ENCODE measurements at places on chromosomes 4 and X.
A peak's percentile ranks its signal among the peaks of the same experiment; 100 is the strongest.

- no peak for DNase-seq
Measured at GRCh38 chrX:87583679-87584078, 66.1 kb downstream of the KLHL4 start.

- DNase-seq = no peak
Measured at GRCh38 chr4:66182636-66183035, 512.3 kb upstream of the EPHA5 start.

- DNase-seq = no peak
Measured at GRCh38 chr4:101954351-101954750, 163.8 kb downstream of the BANK1 start.

- DNase-seq = peak; percentile 29
Measured at GRCh38 chrX:153063315-153063714, 7.0 kb downstream of the PNMA3 start.

DNA sequence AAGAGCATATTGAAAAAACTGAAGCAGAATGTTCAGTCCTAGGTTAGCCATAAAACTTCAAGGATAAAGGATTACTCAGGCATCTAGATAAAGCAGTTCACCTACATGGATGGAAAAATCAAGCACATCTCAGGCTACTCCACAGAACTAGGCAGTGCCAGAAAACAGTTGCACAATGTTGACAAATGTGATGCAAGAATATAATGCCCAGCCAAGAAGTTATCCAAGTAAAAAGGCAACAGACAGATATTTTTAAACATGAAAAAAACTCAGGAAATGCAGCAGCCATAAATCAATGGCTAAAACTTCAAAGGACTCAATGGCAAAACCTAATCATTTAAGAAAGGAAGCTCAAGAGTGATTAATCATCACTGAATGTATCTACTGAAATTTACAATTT lies 456.0 kb upstream of the FAM241A start:
- peak; percentile 72 for DNase-seq

DNA sequence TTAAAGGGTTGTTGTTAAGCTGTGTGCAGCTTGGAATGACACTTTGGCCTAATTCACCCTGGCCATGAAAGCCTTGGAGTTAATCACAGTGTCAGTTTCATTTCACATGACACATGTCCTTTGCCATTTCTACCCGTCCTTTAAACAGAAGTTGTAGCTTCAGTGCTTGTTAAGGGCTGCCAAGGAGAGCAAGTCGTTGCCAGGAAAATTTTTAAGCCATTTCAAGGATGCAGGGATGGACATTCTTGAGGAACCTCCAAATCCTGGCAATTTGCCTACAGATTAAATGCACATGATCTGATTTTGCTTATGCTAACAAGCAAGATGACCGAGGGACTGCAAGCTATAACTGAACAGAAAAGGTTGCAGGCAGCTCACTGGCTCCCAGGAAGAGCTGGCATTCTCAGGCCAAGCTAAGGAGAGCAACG lies 40.5 kb downstream of the SETD7 start:
- DNase-seq = no peak

GRCh38 chr4:65416891-65417290 lies 253.4 kb downstream of the EPHA5 start:
- DNase-seq = no peak

GRCh38 chr4:78659264-78659663 lies 107.7 kb downstream of the ANXA3 start:
- DNase-seq = no peak

DNA sequence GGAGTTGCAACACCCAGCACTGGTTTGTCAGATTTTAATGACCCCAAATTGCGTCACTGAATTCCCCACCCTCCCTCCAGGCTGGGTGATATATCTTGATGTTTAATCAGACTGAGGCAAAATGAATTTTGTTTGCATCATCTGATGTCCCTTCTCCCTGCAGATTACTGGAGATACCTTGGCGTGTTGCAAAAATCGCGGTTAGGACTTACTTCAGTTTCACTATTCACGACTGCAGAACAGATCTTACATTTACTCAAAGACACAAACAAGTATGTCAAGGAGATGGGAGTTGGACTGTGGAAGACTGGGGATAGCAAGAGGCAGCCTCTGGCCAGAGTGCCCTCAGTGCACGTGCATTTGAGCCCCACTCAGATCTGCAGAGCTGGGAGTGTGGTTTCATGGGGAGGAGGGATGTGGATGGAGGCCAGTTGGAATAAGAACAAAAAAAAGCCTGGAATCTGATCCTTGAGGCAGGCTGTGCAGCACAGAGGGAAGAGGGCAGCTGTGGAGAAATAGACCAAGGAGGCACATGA lies 92.2 kb upstream of the MTM1 start:
- DNase-seq = peak; percentile 27

- DNase-seq = no peak
Measured at GRCh38 chr4:58553031-58553430, 1442.8 kb upstream of the IGFBP7 start.

DNA sequence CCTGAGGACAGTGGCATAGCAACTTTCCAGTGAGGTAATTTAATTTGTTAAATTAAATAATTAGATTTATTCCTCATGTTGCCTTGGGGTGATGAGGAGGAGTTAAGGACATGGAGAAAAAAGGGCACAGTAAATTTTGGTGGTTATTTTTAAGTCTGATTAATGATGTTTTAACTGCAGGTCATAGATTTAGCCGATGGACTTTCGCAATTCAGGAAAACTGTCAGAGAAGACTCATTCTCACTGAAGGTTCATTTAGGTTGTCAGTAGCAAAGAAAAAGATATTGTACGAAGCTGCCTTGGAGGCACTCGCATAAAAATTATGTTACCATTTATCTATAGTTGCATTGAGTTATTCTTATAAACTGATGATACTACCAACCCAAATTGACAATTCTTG lies 164.2 kb upstream of the PITX2 start:
- no peak for DNase-seq

Measured in MV-4-11 (cell line).